ENCODE measurements at places on chromosomes 11 and 22.

DNA sequence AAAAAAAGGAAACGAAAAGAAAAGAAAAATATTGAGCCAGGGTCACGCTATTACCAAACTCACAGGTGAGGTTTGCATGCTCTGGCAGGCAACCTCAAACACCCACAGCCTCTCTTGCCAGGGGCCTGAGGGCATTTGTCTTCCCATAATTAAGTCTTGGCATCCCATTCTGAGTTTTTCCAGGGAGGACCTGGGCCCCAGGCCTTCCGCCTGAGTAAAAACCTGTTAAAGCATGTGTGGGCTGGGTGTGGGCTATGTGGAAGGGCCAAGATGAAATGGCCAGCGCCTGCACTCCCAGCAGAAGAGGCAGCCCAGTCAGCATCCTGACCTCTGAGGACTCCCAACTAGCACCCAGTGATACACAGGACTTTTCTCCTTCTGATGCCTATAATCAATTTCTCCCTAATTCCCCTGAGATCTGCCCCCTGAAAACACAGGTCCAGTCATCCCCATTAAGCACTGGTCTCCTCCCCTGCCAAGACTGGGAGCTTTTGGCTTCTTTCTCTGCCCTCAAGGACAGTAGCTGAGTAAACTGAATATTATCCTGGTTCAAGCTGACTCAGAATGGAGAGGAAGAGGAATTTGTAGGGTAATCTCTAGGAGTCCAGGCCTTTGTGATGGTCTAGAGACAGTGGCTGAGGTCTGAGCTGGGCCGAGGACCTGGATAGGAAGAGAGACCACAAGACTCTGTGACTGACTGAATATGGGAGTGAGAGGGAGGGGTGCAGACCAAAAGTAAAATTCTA lies 35.6 kb upstream of the ACER3 start:
- no peak for DNase-seq

GRCh38 chr11:36212564-36213392 lies 76.4 kb downstream of the COMMD9 start:
- DNase-seq = no peak

DNA sequence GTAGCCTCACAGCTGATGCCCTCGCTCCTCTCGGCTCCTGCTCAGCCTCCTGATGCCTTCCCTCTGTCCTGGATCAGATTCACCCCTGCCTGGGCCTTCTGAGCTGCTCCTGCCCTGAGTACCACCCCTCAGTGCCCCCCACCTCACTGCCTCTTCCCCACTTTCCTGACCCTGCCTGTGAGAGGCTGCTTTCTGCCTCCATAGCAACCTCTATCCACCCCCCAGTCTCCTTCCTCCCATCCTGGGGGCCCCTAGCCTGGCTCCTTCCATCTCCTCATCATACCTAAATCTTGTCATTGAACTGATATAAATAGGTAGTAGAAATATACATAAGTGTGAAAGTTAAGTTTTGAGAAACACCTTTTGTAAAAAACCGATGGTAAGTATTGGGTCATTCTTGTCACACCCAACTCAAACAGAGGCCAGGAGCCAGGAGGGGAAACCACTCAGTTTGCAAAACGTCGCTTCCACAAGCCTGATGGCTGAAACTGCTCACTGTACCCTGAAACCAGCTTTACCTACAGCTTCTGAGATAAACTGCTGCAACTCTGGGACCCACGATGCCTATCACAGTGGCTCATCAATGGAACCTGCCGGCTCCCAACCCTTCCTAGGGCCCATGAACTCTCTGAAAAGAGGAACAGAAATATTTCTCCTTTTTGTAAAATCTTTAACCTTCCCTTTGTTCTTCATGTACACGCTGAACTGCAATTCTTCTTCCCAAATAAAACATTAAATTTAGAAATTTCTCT lies 4.8 kb upstream of the APOBEC3H start:
- no peak for DNase-seq

GRCh38 chr11:83976086-83976485 lies 689.9 kb upstream of the CCDC90B start:
- DNase-seq = no peak

DNA sequence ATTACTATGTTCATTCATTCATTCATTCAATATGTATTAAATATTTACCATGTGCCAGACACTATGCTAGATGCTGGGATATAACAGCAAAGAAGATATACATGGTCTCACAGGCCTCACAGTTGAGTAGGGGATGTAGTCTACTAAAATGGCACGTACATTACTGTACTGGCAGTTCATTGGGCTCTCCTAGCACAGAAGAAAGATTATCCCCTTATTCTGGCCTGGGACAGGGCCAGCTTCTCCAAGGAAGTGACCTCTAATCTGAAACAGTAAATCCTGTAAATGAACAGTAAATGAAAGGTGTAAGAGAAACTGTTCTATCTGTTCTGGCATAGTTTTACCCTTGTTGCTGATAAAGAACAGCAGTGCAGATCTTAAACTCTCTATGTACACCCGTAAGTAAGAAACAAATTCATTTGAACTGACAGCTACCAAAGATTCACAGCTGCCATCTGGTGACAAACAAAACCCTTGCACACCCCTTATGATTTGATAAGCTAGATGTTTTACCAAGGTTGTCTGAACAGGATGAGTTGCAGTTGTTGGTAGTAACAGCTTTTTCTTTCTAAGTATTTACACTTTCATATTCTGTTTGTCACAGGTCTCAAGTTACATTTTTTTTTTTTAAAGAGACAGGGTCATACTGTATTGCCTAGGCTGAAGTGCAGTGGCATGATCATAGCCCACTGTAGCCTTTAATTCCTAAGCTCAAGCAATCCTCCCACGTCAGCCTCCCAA lies 263.1 kb downstream of the TMEM135 start:
- no peak for DNase-seq

DNA sequence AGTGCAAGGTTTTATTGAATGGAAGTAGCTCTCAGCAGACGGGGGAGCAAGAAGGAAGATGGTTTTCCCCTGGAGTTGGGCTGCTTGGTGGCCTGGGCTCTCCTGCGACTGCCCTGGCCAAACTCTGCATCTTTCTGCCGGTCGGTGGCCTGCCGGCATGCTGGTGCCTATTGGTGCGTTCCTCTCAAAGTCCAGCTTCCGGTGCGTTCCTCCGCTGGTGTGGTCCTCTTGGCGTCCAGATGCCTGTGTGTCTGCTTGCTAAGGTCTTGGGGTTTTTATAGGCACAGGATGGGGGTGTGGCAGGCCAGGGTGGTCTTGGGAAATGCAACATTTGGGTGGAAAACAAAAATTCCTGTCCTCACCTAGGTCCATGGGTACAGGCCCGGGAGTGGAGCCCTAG lies 567.4 kb upstream of the CNTN5 start:
- no peak for DNase-seq

- no peak for DNase-seq
Measured at GRCh38 chr22:31321421-31321820, 24.7 kb downstream of the PATZ1 start.

DNA sequence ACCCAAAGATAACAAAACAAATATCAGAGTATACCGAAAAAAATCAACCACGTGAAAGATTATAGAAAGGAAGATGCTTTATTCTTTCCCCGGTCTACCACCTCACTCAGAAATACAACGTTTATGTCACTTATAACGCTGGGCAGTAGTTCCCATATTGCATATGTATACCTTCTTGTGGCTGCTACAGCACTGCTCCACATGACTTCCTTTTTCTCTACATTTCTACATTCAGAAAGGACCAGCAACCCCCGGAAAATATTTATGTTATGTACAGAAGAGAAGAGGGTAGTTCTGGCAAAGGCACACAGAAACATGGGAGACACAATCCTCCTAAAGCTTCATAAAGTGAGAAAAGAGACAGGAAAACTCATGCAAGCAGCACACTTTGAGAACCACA lies 56.8 kb downstream of the MTMR2 start:
- DNase-seq = no peak

GRCh38 chr11:44909557-44909956 lies 41.1 kb downstream of the TP53I11 start:
- no peak for DNase-seq

DNA sequence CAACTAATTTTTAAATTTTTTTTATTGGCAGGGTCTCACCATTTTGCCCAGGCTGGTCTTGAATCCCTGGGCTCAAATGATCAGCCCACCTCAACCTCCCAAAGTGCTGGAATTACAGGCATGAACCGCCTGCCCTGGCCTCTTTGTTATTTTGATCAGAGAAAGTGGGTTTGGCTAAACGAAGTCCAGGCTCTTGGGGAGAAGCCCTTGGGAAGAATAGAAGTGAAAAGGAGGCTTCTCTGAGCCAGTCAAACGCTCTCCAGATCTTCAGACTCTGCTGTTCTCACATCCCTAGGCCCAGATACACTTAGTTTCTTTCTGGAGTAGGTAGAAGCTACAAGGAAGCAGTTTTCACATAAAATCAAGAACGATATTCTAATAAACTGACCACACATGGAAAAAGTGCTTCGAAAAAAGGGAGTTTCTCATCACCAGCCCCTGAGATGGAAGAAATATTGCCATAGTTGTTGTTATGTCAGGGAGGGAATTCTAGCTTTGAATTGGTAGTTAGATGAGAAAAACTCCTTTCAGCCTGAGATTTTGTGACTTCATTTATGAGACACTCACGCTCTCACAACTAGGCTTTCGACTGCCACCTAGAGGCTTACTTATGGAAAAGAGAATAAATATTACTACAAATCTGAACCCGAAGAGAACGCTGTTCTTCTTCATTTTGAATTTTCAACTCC lies 41.7 kb upstream of the AQP11 start:
- DNase-seq = peak; percentile 39

DNA sequence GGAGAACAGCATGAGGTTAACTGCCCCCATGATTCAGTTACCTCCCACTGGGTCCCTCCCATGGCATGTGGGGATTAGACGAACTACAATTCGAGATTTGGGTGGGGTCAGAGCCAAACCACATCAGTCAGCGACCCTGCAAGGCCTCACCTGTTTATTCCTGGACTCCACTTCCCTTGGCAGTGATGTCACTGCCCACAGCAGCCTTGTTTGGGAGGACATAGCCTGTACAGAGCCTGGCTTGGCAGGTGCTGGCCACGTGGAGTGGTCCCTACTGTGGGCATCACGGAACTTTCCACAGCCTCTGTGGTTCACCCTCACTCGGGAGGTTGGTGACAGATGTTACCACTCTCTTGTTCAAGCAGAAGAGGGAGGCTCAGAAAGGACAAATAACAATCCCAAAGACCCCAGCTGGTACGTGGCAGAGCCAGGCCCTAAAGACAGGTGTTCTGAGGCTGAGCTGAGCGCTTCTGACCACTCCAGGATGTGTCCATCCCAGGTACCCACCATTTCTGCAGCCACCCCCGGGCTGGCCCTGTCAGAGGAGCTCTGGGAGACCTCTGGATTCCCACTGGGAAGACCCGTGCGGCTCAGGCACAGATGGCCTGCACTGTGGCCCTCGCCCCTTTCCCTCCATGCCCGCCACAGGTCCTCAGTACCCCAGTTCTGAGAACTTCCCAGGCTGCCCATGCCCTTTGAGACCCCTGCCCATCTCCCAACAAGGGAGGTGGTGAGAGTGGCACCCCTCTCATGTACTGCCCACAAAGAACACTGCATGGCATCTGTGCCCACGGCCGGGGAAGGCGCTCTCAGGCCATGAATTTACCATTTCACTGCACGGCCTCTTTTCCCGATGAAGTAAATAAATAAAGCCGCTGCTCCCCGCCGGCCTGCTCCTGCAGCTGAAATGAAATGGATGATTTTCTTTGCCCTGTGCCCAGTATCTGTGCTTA lies 605.8 kb downstream of the TBC1D22A start:
- no peak for DNase-seq

- DNase-seq = no peak
Measured at GRCh38 chr11:104895634-104896033, 2.6 kb downstream of the CASP12 start.

DNA sequence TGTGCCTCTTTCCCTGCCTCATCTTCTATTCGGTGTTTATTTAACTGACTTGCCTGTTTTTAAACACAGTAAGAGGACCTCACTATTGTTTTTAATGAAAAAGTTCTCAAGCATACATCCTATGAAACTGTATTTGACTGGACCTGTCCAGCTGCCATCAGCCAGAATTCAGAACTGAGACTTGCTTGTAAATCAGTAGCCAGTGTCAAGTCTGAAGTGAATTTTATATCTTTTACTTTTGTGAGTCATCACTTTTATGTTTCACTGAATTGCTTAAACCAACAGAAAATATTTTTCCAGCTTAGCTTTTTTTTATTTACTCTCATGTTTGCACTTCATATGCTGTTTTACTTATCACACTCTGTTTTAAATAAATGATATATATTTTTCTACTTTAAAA lies 88.3 kb downstream of the LUZP2 start:
- DNase-seq = no peak

DNA sequence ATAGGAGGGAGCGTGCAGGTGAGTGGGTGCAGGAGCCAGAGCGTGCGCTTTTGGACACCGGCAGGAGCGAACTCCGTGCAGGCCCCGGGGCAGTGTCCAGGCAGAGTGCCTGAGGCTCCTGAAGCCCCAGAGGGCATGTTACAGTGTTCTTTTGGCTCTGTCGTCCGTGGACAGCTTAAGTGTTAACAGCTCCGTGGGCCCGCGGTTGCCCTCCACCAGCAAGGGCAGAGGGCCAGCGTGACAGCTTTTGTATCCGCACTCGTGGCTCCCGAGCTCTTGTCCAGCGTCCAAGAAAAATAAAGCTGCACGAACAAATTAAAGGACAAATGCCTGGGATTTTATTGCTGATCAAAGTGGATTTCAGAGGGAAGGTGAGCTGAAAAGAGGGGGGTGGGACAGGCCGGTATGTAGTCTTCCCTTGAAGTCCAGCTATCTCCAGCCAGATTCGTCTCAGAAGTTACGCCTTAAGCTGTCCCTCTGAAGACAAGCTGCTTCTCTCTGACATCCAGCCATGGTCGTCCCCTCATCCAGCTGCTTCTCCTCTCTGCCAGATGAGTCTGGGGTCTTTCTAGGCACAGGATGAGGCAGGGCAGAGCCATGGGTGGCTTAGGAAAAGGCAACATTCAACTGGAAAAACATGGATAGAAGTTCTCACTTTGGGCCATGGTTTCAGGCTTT lies 968 bp upstream of the TMEM109 start:
- no peak for DNase-seq

DNA sequence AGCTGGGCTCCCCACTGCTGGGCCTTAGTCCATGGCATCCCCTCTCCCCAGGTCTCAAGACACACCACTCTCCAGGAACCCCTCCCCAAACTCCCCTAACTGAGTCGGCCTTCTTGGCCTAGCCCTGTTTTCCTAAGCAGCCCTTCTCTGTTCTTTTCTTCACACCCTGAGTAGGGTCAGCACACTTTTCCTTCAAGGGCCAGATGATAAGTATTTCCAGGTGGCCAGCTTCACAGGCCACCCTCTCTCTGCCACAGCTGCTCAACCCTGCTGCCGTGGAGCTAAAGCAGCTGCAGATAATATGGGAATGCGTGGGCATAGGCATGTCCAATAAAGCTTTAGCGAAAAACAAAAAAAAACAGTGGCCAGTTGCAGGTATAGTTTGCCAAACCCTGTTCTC lies 24.1 kb downstream of the DGCR2 start:
- no peak for DNase-seq
